ENCODE measurements at places on chromosomes 5 and 9.

- no peak for DNase-seq
Measured at GRCh38 chr5:176642675-176643490, 4.4 kb upstream of the TSPAN17 start.

- no peak for DNase-seq
Measured at GRCh38 chr9:71896761-71897160, 14.2 kb downstream of the ABHD17B start.

DNA sequence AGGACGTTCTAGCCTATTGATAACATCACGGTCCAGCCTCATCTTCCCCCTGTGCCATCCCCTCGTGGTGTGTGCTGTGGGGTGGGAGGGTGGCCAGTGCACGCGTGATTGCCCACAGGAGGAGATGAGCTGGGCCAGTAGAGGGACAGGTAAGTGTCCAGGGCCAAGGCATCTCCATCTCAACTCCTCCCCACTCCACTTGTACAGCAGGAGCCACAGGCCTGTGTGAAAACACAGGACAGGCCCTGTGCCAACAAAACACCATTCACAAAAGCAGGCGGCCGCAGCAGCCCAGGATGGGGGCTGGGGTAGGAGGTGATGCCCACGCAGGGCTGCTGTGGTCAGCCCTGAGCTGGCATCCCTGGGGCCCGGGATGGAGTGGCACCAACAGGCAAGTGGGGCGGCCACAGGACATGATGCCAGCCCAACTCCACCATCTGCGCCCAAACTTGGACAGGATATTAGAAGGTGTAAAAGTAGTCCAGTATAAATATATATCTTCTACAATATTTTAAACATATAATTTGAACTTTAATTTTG lies 32.6 kb downstream of the TPPP start:
- no peak for DNase-seq

- DNase-seq, result no peak
Measured at GRCh38 chr5:6770826-6771607, 57.8 kb downstream of the TENT4A start.

GRCh38 chr5:81639556-81639955 lies 111.3 kb downstream of the SSBP2 start:
- DNase-seq, result no peak

DNA sequence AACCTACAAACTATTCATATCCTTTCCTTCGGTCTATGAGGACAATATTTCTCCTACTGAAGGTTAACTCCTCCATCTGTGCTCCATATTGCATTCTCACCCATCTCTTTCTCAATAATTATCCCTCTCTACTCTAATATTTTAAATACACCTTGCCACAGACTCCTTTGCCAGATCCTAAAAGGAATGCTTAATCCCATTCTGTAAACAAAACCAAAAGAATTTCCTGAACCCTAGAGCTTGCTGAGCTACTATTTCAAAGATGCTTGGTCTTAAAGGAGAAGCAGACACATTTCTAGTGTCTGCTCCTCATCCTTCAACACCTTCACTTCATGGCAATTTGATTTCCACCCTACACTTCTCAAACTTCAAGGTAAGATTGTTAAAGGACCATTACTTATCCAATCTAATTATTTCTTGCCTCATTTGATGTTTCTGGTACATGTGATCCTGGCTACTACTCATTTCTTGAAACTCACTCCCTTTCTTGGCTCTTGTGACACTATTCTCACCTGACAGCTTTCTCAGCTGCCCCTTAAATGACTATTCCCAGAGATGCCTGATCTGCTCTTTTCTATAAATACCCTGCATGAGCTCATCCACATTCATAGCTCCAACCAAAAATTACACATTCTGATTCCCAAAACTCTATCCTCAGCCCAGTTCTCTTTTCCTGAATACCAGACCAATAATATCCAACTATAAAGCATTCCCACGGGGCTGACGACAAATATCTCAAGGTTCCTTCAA lies 20.2 kb downstream of the HOMER1 start:
- no peak for DNase-seq

- DNase-seq, result peak; percentile 29
Measured at GRCh38 chr5:74866596-74867162, 492 bp upstream of the FAM169A start.

DNA sequence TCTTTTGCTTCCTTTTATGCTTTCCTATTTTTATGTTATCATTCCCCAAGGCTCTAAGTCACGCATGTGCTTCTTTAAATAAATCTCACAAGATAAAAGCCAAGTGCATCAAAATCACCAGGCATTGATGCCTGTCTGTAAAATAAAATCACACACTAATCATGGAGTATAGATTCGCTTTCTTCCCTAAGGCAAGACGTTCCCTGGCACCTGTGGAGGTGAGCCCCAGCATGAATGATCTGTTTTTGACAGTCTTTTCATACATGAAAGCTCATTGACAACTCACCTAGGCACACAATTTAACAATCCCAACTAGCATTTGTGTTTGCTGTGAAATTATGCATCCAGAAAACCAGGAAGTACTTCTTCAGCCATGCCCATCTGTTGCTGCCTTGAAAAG lies 146.9 kb upstream of the DMAC1 start:
- no peak for DNase-seq

DNA sequence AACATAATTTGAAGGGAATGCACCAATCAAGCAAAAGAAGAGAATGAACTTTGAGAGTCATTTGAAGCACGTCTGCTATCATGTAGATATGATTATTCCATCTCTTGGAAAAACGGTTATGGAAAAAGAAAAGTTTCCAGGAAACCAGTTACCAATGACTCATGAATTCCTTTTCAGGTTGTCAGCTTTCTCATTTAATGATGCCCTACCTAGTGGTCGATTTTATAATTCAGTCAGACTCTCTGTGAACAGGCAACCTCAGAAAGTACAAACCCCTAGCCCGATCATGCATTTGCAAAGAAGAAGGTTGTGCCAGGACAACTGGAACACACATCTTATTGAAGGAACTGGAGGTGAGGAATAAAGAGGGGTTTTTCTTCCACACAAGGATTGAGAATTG lies 355.1 kb upstream of the GRIA1 start:
- no peak for DNase-seq

DNA sequence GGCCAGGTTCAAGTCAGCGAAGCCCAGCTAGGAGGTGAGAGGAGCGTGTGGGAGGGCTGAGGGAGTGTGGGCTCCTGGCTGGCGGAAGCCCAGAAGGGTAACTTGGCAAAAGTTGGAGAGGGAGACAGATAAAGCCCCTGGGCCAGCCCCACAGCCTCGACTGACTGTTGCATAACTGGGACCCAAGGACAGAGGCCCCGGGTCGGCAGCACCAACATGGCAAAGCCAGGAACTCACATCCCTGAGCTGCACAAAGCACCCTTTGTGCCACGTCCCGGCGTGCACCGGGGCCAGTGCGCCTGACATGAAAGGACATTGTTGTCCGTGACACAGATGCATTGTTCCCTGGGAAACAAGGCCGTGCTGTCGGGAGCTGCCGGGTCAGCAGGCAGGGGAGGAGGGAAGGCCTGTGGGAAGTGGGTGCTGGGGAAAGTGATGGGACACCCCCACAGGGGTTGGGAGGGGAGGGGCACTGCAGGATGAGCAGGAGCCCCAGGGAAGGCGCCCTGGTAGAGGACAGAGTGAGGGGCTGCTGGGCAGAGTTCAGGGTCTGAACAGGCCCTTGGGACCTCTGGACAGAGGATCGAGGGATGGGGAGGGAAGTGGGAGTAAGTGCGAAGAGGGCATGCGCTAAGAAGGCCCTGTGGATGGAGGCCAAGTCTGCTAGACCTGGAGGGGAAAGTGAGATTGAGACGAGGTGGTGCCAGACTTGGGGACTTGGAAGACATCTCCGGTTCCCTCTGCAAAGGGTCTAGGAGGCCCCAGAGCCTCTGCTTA lies 13.0 kb upstream of the DPM2 start:
- no peak for DNase-seq

DNA sequence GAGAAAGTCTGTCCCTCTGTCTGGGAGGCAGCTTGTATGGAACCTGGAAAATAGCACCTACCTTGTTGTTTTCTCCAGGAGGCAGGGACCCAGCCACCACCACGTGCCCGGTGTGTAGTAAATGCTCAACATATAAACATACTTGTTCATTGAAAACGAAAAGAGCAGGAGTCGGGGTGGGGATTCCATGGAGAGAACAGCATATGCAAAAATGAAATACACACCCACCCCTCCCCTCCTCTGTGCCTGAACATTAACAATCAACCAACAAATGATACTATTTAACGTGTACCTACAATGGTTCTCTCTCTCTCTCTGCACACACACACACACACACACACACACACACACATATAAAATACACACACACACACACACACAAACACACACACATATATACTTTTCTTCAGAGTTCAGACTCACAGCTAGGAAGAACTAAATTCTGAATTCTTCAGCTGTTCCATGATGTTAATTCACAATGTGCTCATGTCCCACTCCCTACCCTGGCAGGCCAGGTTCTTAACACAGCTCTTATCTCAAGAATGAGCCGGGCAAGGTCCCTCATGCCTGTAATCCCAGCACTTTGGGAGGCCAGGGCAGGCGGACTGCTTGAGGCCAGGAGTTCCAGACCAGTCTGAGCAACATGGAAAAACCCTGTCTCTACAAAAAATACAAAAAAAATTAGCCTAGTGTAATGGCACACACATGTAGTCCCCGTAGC lies 16.3 kb upstream of the DENND1A start:
- no peak for DNase-seq

DNA sequence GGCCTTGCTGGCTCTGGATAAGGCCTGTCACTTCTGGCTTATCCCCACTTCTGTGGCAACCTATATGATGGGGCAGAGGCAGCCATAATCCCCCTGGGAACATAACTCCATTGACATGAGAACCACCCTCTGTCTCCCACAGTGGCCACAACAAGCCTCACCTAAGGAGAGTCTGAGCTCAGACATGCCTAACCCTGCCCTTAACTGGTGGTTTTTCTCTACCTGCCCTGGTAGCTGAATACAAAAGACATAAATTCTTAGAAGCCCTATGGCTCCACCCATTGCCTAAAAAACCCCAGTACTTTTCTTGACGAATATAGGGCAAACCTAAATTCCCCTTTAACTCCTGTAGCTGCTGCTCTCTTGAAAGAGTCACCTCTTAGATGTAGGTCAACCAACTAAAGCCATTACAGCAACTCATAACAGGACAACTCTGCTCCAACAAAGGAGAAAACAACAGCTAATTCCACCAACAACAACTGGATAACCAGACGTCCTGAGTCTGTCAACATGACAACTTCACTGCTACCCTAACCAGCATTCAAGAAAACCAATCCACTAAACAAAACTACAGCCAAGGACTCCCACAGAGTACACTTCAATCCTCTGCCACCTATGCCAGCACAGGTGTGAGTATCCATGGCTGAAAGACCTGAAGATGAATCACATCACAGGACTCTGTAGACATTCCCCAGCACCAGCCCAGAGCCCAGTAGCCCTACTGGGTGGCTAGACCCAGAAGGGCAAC lies 427.7 kb downstream of the PRELID2 start:
- DNase-seq, result no peak

Measured in HuH-7.5 (cell line).